ENCODE measurements at places on chromosomes 4 and X.

DNA sequence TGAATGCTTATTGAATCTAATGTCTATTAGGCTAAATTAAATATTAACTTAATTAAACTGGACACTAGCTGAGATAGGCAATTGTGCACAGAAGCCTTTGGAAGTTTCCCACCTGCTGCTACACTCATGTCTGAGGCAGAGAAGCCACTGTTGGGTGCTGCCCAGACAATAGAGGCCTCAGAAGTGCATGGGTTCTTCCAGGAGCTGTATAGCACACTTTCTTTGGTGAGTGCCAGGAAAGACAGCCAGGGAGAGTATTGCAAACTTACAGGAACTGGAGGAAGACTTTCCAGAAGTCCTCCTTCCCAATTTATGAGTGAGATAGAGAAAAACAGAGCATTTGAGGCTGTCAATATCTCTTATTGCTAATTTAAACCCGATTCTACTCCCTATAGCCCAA lies 89.9 kb downstream of the GPAT3 start:
- no peak for DNase-seq

- no peak for DNase-seq
Measured at GRCh38 chr4:184171011-184171410, 46.7 kb downstream of the ENPP6 start.

DNA sequence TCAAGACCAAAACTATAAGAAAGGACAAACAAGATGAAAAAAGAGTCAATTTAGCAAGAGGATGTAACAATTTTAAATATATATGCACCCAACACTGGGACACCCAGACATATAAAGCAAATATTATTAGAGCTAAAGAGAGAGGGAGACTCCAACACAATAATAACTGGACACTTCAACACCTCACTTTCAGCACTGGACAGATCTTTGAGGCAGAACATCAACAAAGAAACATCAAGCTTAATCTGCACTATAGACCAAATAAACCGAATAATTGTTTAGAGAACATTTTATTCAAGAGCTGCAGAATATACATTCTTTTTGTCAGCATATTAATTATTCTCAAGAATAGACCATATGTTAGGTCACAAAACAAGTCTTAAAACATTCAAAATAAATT lies 109.7 kb upstream of the TET2 start:
- no peak for DNase-seq

GRCh38 chr4:6153874-6154273 lies 46.5 kb downstream of the JAKMIP1 start:
- DNase-seq, result no peak

DNA sequence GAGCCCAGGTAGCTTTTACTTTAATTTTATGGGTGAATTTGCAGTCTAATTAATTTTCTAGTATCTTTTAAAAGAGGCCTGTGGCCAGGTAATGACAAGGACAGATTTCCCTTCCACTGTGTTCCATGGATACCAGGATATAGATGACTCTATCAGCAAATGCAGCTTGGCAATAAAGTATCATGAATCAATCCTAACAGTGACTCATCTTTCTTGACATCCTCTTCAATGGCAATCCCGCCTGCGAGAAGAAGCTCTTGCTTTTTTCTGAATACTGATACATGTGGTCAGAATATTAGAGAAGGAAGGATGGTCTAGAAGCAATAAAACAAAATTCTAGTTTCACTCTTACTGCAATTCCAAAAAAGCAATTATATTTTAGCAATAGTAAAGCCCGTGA lies 267.8 kb downstream of the DTHD1 start:
- DNase-seq, result no peak

GRCh38 chrX:101417190-101417589 lies 9.2 kb downstream of the HNRNPH2 start:
- DNase-seq, result no peak

GRCh38 chrX:20951016-20951810 lies 423.0 kb upstream of the CNKSR2 start:
- DNase-seq, result no peak

- no peak for DNase-seq
Measured at GRCh38 chr4:155430895-155431795, 54.4 kb upstream of the MAP9 start.

GRCh38 chrX:15497865-15498264 lies 2.7 kb upstream of the BMX start:
- DNase-seq, result peak; percentile 17

DNA sequence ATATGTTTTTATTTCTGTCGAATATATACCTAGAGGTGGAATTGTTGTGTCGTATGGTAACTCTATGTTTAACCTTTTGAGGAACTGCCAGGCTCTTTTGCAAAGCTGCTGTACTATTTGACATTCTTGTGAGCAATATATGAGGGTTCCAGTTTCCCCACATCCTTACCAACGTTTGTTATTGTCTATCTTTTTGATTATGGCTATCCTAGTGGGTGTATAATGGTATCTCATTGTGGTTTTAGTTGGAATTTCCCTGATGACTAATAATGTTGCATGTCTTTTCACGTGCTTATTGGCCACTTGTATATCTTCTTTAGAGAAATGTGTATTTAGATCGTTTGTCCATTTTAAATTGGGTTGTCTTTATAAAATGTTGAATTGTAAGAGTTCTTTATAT lies 24.5 kb downstream of the REPS2 start:
- no peak for DNase-seq

DNA sequence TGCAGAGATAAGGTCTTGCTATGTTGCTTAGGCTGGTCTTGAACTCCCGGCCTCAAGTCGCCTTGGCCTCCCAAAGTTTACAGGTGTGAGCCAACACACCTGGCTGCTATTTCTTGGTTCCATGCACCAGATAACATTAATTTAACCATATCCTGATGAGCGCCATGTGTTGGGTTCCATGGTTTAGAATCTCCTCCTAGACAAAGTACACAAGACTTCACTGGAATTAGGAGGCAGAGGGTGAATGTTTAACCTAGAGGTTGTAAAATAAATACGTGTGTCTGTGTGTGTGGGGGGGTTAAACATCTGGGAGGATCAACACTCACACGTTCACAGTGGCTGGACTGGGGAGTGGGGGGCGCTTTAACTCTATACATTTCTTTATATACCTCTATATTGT lies 32.4 kb upstream of the SORCS2 start:
- no peak for DNase-seq

GRCh38 chrX:74371425-74372222 lies 49.7 kb upstream of the SLC16A2 start:
- no peak for DNase-seq

DNA sequence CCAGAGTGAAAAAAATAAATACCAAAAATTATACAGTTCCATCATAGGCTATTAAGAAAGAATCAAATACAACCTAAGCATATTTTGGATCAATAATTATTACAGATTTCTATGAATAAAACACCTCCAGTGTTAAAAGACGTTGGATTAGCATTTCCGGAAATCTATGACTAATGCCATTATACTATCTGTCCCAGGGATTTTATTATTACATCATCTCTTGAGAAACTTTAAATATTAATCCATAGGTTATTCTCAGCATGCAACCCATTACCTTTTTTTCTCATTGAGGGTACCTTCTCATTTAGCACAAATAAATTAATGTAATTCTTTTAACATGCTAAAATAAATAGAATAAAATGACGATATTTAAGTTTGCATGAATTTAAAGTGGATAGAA lies 44.6 kb downstream of the CXorf58 start:
- DNase-seq, result no peak

DNA sequence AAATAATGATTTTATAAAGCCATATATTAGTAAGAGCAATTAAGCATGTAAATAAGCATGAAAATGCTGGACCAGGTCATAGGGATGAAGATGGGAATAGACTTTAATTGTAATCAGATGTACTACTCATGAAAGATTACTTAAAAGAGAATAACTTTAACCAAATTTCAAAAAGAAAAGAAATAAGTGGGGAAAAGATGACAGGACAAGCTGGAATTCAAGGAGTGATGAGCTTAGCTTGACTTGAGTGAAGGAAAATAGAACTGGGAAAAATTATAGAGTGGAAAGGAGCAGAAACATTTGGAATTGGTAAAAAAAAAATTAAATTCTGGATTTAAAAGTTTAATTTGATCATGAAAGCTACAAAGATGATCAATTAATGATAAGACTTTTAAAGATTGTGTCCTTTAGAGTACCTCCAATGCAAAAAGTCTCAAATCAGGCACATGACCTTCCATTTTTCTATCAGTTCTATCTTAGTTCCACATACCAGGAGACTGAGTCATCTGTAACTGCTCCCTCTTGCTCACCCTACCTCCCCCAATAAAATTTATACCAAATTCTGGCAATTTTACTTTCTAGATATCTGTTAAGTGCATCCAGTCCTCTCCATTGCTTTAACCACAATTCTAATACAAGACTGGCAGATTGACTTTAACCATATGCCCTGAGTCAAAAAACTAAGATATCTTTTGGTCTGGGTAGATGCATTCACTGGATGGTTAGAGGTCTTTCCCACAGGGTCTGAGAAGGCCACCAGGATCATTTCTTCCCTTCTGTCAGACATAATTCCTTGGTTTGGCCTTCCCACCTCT lies 56.4 kb upstream of the SLIT2 start:
- no peak for DNase-seq

DNA sequence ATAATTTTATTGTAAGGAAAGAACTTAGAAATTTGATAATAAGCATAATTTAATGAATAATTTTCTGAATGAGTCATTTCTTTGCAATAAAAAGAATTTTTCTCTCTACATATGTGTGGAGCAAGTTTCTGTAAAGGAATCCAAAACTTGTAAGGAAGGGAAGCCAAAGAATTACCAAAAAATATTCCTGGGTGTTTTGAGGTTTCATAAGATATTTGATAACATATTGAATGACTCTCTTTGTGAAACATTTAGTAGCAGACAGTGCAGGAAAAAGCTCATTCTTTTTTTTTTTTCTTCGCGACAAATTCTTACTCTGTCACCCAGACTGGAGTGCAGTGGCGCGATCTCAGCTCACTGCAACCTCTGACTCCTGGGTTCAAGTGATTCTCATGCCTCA lies 469.0 kb upstream of the MAGEB2 start:
- no peak for DNase-seq

GRCh38 chrX:21972721-21973120 lies 32.2 kb downstream of the SMS start:
- DNase-seq, result no peak

- DNase-seq, result no peak
Measured at GRCh38 chr4:7171191-7171900, 21.0 kb upstream of the SORCS2 start.

- DNase-seq, result no peak
Measured at GRCh38 chr4:18882468-18882867, 860.9 kb upstream of the LCORL start.

GRCh38 chrX:146056511-146057081 lies 239.0 kb downstream of the SLITRK2 start:
- DNase-seq, result no peak

DNA sequence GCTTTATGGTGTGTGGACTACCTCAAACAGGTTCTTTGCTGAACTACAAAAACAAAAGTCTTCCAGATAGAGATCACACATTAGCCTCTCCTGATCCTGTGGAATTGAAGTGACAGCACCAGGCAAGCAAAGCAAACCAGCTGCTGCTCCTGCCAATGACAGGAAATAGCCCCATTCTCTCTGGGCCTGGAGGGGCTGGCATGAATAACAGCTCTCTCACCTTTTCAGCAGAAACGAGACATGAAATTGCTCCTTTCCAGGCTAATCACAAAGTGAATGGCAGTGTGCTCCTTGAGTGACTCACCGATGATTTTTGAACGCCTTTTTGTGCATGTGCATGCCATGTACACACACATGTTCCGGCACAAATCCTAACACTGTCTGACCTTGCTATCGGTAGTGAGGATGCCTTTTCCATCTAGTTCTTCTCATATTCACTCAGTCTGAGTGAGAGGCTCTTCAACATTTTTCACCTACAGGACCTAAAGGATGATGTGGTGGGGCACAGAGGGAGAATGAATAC lies 24.4 kb downstream of the MFAP3L start:
- DNase-seq, result no peak

DNA sequence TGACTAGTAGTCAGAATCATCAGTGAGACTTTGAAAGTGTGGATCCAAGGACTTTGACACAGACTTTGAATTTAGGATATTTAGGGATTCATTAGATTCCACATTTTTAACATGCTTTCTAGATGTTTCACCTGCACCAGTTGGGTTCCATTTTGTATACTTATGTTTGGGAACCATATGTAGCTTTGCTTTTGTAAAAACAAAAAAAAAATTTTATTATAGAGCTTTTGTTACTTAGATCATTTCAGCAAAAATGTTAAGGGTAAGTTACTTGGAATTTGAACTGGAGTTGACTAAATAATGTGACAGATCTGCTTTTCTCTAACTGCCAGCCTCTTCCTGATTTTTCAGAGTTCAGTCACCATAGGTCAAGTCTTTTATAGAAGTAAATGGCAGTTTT lies 14.6 kb downstream of the PDLIM5 start:
- no peak for DNase-seq

DNA sequence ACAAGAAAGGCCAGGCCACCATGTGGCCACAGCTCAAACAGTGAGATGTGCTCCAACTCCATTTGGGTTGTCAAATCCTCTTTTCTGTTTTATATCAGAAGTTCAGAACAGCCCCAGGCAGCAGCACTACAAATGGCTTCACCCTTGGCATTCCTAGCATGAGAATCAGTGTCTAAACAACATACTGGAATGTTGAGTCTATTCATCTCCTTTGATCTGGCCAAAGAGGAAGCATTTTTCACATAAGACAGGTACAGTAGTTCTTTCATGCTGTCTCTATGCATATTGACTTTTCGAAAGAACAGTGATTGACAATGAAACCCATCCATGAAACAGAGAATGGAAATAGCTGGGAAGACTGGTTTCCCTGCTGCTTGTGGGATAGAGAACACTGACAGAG lies 289.5 kb downstream of the USP46 start:
- DNase-seq, result no peak

DNA sequence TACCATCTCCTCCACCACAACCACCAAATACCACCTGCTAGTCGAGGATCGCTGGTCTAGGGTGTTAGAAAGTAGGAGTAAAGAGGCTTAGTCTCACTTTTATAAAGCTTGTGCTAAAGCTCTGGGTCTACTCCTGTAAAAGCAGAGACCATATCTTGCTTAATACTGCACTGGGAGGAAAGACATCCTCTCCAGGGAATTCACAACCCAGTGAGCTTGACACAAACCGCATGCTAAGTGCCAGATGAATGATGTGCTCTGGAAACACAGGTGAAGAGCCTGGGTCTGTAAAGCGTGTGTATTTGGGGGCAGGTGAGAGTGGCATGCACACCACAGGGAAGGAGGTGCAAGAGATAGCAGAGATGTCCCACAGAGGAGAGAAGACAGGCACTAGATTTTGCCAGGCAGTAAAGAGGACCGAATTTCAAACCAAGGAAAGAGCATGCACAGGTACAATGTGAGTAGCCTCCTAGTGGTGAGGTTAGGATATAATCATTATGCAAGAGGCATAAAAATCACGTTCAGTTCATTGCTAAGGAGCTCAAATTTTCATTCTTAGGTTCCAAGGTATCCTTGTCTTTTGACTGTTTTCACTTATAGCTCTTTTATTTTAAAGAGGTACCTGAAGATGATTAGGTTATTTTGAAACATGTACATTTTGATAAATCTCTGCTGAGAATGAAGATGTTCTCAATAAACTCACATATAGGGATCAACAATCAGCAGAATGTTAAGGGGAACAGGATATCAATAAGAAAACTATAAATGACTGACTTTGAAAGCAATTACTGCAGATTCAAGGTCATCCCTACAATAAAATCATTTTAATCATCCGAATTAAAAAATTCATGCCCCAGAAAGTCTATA lies 20.7 kb downstream of the TAPT1 start:
- DNase-seq, result no peak

GRCh38 chr4:15162465-15163283 lies 160.4 kb downstream of the CPEB2 start:
- DNase-seq, result peak; percentile 35
